Activated CD8-positive, alpha-beta memory T cell treated with anti-CD3 and anti-CD28 coated beads, Interleukin-2, amount 10 ng/mL, durations not matched to agents 7 days and 5 days (primary cell): ENCODE measurements at places on chromosomes 12 and 14. TPM values are rescaled to one million over a fixed set of nuclear protein-coding genes. Genes with fewer than 3 reads are reported as not detected.

The ADAMTS20 gene
- total RNA-seq: not detected

The COL2A1 gene
- not detected for total RNA-seq

DNA sequence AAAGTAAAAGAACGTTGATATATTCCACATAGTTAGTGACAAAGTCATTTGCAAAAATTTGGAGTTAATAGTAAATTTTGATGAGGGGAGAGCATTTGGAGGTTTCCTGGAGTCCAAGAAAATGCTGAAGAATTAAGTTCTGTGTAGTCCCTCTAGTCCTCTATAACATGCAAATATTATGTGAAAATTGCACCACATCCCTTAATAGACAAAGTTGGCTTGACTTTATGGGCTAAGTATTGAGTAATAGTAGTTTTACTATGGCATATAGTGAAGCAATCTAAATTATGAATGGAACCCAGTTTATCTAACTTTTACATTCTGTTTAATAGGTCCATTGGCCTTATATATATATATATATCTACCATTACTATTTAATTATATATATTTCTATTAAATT lies 66.4 kb upstream of the DCN start:
- no peak for DNase-seq

DNA sequence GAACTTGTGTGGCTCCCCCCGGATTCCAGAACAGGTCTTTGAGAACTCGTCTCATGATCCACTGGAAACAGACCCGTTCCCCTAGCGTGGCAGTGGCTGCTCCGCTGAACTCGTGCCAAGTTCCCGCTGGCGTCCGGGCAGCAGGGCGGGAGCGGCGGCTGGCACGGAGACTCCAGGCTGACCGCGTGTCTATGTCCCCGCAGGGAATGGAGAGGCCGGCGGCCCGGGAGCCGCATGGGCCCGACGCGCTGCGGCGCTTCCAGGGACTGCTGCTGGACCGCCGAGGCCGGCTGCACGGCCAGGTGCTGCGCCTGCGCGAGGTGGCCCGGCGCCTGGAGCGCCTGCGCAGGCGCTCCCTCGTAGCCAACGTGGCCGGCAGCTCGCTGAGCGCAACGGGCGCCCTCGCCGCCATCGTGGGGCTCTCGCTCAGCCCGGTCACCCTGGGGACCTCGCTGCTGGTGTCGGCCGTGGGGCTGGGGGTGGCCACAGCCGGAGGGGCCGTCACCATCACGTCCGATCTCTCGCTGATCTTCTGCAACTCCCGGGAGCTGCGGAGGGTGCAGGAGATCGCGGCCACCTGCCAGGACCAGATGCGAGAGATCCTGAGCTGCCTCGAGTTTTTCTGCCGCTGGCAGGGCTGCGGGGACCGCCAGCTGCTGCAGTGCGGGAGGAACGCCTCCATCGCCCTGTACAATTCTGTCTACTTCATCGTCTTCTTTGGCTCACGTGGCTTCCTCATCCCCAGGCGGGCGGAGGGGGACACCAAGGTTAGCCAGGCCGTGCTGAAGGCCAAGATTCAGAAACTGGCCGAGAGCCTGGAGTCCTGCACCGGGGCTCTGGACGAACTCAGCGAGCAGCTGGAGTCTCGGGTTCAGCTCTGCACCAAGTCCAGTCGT lies 1.5 kb downstream of the APOLD1 start:
- peak; percentile 76 for DNase-seq

- DNase-seq: no peak
Observed at GRCh38 chr14:79475887-79476532, 735.3 kb downstream of the DIO2 start.

- no peak for DNase-seq
Observed at GRCh38 chr14:101783260-101784016, 21.9 kb downstream of the PPP2R5C start.

GRCh38 chr12:53489242-53489864 lies 9.9 kb downstream of the MAP3K12 start:
- DNase-seq: no peak

DNA sequence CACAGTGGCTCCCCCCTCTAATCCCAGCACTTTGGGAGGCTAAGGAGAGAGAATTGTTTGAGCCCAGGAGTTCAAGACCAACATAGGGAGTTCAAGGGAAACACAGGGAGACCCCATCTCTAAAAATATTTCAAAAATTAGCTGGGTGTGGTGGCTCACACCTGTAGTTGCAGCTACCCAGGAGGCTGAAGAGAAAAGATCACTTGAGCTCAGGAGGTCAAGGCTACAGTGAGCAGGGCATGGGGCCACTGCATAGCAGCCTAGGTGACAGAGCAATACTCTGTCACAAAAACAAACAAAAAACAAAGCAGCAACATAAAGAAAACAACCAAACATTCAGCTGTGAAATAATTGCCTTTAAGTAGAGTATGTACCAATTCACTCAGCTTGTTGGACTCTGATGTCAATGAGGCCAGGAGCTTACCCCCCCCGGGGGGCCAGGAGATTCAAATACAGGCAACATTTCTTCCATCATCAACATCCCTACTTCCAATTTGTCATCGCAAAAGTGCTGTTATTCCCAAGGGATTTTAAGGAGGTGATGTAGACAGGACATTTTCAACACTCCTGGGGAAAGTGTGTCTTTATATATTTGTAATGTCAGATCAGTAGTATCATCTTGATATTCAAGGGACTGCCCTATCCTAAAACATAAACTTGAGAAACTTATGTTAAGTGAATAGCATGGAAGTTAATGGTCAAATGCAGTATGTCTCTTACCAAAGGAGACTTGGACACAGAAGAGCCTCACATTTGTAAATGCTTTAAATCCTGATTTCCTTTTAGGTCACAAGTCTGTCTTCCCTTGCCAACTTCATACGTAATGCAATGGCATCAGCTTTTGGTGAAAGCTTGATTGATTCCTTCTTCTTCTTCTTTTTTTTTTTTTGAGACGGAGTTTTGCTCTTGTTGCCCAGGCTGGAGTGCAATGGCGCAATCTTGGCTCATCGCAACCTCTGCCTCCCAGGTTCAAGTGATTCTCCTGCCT lies 40.6 kb upstream of the AEBP2 start:
- no peak for DNase-seq
